Activated CD8-positive, alpha-beta memory T cell treated with anti-CD3 and anti-CD28 coated beads for 1 hour (primary cell): ENCODE measurements at places on chromosomes 4 and X.

- no peak for DNase-seq
Measured at GRCh38 chrX:131792356-131792749, 230.7 kb upstream of the STK26 start.

DNA sequence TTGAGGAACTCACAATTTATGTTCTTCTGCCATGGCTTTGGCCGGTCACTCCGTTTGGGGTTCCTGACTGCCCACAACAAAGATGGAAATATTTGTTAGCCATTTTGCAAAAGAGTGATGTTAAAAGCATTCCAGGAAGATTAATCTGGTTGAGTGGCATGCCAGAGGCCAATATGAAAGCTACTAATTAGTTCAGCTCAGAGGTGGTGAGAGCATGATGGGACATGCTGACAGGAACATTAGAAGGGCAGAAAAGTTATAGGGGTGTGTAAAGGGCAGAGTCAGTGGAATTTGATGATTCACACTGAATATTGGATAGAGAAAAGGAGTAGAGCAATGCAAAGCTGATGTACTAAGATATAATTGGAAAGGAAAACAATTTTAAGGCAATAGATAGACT is 94.4 kb downstream of the TLL1 start:
- no peak for DNase-seq

DNA sequence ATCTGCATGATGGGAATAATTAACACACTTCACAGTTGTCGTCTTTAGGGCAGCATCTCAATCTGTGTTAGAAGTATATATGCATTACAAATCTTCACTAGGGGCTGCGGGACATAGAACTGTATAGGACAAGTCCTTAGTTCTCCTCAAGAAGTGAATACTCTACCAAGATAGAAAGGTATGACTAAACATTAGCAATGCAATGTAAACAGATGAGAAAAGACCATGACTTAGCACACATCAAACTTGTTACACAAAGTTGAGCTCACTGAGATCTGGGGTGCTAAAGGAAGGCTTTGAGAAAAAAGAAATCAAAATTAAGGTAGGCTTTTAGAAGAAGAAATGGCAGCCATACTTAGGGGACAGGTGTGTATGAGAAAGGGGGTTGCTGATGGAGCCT is 182.1 kb upstream of the MAP3K15 start:
- no peak for DNase-seq

DNA sequence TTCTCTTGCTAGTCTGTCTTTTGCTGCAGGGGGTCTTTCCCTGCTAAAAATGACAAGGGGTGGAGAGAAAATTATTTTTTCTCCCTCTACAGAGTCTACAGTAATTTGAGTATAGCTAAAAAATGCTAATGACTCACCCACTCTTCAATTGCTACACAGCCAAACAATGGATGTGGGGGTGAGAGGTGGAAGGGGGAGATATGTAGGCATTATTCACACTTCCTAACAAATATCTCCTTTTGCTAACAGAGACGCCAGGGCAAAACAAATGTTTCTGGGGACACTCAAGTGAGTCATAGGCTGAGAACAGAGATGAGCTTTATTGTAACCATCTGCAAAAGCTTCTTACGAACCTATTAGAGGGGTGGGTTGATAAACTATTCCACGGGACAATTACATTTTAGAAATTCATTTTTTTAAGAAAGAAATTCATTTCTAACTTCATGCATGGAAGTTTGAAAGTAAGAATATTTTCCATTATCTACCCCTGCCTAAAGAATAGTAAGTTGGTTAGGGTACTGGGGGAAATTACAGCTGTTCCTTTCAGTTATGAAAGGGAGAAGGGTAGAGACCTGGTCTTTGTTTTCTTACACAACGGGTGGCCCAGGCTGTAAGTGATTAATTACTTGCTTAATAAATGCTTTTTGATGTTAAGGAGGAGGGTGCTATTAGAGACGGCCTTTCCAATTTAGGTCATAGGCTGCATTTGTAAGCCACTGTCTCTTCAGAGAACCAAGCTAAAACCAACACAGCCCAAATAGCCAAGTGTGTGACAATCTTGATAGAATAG is 12.8 kb downstream of the SCD5 start:
- no peak for DNase-seq

DNA sequence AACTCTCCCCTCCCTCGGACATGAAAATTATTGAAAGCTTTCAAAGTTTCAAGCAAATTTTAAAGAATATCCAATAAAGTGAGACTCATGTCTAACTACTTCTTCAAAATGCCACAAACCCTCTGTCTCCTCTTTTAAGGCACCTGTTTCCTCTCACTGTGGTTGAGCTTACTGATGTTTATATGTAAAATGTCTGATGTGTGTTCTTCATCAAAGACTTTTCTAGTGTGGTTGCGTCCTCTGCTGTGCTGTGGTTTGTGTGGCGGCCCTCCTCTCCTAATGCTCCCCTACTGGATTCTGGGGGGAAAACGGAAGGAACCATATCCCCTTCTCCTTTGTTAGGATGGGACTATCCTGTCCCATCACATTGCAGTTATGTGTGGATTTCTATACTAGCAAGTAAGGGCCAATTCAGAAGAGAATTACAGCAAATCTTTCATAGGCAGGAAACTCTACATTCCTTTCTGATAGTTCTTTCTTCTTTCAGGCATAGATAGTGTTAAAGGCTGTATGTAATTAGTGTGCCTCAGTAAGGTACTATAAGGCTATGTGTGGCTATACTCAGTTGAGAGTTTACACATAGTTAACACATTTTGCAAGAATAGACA is 221.0 kb upstream of the GPRIN3 start:
- no peak for DNase-seq

DNA sequence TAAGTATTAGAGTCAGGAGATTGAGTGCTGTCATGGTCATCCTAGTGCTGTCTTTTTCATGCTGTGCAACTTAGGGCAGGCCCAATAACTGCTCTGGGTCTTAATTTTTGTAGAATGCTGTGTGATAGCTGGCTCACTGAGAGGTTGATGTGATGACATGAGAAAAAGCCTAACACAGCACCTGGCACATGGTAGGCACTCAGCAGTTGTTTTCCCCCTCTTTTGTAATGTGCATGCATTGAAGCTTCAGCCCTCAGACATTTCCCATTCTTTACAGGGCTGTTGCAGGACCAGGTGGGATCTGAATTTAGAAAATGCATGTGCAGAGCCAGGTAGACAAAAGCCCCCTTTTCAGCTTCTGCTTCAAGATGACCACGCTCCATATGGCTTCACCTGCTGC is 44.1 kb upstream of the SOX3 start:
- DNase-seq, result no peak

DNA sequence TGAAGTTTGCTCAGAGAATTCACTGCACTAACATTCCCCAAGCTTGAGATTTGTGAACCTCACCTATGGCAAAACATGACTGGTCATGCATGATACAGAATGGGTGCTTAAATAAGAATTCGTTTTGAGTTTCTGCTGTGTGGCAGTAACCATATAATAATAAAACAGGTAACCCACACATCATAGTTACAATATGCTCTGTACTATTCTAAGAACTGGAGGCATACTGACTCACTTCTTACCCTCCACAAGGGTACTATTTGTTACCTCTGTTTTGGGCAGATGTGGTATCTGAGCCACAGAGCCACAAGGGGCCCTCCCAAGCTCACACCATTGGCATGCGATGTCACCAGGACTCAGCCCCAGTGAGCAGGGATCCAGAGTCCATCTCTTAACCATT is 17.6 kb downstream of the SLC2A9 start:
- no peak for DNase-seq

- DNase-seq, result no peak
Measured at GRCh38 chr4:100079264-100079663, 111.0 kb downstream of the DDIT4L start.

GRCh38 chrX:25005382-25006185 is 10.2 kb downstream of the ARX start:
- no peak for DNase-seq

- DNase-seq, result no peak
Measured at GRCh38 chr4:85475631-85476233, 782 bp downstream of the ARHGAP24 start.

DNA sequence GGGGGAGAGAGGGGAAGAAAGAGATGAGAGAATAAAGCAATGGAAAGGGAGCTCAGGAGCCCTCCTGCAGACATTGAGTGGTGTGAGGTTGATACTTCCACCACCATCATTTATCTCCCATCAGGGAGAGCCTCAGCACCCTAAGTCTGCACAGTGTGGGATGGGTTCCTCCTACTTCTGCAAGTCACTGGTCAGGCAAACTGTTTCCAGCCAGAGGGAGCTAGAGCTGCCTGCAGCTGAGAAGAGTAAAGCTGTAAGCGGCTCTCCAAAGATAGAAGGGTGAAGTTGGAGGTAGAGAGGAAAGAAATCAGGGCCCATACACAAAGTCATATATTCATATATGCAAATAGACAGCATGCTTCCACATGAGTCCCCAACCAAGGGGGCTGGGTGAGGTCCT is 21.9 kb upstream of the ZNF81 start:
- no peak for DNase-seq

GRCh38 chr4:163448540-163449203 is 24.9 kb downstream of the TKTL2 start:
- DNase-seq, result no peak

DNA sequence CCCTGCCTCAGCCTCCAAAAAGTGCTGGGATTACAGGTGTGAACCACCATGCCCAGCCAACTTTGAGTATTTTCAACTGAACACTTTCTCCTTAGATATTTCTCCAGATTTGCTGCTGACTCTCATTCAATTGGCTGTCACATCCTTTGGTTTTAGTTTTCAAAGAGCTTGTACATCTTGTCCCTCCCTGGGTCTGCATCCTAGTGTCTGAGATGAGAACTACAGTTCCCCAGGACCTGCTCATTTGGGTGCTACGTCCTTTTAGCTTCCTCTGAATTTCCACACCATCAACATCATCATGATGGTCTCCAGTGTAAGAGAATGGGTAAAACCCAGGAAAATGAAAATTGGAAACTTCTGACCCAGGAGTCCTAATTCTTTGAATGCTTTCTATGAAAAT is 312.9 kb downstream of the NLGN4X start:
- no peak for DNase-seq

GRCh38 chrX:25968920-25969319 is 169.2 kb upstream of the MAGEB18 start:
- DNase-seq, result no peak

DNA sequence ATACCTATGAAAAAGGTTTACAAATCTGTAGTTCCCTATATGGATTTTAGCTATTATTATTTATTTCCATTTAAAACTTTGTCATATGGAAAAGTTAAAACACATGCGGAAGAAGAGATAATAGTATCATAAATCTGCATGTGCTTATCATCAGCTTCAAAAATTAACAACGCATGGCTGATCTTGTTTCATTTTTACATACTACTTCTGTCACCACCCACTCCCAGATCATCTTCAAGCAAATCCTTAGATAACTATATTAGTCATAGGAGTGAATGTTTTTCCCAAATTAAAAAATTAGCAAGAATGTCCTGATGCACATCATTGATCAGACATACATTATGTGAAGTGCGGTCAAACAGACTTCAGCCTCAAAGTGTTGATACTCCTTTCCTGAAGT is 24.6 kb upstream of the MOB1B start:
- no peak for DNase-seq

GRCh38 chr4:44544158-44544557 is 95.5 kb upstream of the KCTD8 start:
- DNase-seq, result no peak

DNA sequence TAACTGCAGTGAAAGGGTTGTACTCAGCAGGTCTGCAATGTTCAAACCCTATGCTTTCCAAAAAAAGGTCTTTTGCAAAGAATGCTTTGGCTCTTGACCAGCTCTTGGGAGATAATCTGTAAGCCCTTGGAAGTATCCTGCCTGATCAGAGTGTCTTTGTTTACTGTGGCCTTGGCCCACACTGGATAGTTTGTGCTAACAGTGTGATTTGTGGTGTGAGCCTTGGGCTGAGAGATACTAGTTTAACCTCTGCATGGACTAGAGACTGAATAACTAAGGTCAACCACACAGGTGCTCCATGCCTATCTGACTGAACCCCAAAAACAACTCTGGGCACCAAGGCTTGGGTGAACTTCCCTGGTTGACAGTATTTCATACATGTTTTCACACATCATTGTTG is 3.6 kb upstream of the MAGED1 start:
- no peak for DNase-seq

- DNase-seq, result no peak
Measured at GRCh38 chr4:31009926-31010325, 289.8 kb downstream of the PCDH7 start.

DNA sequence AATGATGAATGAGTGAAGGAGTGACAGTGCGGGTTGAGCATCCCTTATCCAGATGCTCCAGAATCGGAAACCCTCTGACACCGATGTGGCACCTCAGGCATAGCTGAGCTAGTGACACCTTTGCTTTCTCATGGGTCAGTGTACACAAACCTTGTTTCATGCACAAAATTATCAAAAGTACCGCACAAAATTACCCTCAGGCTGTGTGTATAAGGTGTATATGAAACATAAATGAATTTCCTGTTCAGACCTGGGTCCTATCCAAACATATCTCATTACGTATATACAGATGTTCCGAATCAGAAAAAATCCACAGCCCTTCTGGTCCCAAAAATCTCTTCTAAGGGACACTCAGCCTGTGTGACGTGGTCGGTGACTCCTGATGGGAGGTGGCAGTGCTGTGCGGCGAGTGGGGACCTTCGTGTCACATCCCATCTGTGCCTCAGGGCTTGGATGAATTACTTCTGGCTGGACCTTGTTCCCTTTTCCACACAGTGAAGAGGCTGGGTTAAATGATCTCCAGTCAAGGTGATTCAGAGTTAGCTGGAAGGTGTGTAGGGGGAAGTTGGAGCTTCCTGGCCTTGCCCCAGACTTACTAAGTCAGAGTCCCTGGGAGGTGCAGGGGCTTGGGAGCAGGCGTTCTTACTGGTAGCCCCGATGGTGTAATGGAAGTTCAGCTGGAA is 18.8 kb downstream of the RGS12 start:
- DNase-seq, result no peak

DNA sequence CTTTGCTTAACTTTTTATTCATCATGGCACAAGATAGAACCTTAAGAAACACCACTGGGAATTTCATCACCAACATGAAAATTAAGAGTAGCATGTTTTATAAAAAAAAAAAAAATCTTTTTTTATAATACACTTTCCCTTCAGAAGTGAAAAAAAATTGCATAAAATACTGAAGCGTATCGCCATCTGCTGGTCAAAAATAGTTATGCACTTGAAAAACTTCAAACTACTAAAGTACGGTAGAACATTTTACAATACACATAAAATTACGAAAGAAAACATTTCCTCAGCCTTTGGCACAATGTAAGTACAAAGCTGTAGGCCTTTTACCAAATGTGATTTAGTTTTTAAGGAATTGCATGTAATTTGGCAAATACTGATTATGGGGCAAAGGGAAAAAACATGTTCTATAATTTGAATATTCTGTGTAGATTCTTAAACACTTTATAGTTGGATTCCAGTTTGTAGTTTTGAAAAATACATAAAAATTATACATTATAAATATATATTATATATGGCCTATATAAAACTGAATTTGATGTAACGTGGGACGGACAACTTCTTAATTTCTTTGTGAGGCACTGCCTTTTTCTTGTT is 26.5 kb downstream of the HCCS start:
- no peak for DNase-seq

GRCh38 chr4:158299459-158300007 is 89.2 kb downstream of the TMEM144 start:
- DNase-seq, result no peak
